ENCODE measurements at places on chromosomes 6 and 20. TPM values are rescaled to one million over a fixed set of nuclear protein-coding genes. Genes with fewer than 3 reads are reported as not detected.

Gene BPIFB2
- not detected for total RNA-seq

Gene SUMO4
- not detected for total RNA-seq

Gene PSORS1C1
- 1.5 TPM for total RNA-seq

Gene PROKR2
- total RNA-seq = not detected

Gene TMC2
- total RNA-seq = not detected

Gene HLA-F
- 21.8 TPM for total RNA-seq

Gene TUBB1
- total RNA-seq = not detected

Gene ASXL1
- total RNA-seq = 26.1 TPM

Gene ELOVL2
- total RNA-seq = 11.3 TPM

Gene FAM83B
- not detected for total RNA-seq

Gene IL17F
- total RNA-seq = not detected

Gene RNF144B
- total RNA-seq = 2.3 TPM

Gene OPRM1
- not detected for total RNA-seq

Gene PAK5
- 0.46 TPM for total RNA-seq

Gene STMN3
- 18.5 TPM for total RNA-seq

Gene DAAM2
- 5.2 TPM for total RNA-seq

Gene SLC25A27
- total RNA-seq = 7.5 TPM

Gene ITPR3
- total RNA-seq = 10.4 TPM

Gene SLC17A3
- not detected for total RNA-seq

Gene FYN
- 49.9 TPM for total RNA-seq

Gene TNF
- 4.0 TPM for total RNA-seq

Gene TTLL9
- 1.5 TPM for total RNA-seq

Gene RHAG
- not detected for total RNA-seq

Gene GNAS-AS1
- total RNA-seq = 1.3 TPM

Gene MAP3K4
- total RNA-seq = 49.7 TPM

Gene COL21A1
- 0.06 TPM for total RNA-seq
